ENCODE measurements at places on chromosomes 12 and 14.

- no peak for DNase-seq
These were observed 22.9 kb upstream of the MDM1 start for GRCh38 chr12:68354977-68355541.

DNA sequence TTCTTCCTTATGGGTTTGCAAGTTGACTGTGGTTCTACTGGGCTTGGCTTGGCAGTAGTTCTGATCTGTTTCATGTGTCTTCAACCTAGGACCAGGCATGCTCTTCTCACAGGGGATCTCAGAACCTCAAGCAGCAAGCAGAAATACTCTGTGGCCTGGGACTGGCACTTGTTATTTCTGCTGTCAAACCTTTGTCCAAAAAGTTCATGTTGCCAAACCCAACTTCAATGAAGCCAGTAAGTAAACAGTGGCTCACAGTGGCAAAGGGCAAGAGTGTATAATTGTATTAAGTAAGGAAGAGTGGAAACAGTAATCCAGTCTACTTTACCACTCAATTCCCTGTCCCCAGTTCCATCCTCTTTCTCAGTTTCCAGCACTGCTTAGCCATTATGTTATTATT lies 15.7 kb upstream of the HMGA2 start:
- no peak for DNase-seq

- DNase-seq = no peak
These were observed 129.2 kb downstream of the KCNA5 start for GRCh38 chr12:5172886-5173285.

DNA sequence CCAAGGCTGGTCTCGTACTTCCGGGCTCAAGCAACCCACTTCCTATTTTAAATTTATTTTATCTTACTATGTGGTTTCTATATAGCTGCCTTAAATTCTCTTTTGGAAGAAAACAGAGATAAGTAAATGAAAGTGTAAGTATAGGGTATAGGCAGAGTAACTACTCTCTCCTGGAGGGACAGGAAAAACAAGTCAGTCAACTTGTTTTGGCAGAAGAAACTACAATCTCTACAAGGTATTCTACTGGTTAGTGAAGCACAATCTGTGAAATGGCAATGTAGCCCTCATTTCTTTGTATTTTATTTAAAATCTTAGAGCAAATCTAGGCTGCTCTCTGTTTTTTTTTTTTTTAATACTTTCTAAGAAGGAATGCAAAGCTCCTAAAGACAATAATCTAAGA lies 55.4 kb downstream of the UBR7 start:
- no peak for DNase-seq

GRCh38 chr14:31244626-31245025 lies 37.0 kb upstream of the HECTD1 start:
- DNase-seq = no peak

DNA sequence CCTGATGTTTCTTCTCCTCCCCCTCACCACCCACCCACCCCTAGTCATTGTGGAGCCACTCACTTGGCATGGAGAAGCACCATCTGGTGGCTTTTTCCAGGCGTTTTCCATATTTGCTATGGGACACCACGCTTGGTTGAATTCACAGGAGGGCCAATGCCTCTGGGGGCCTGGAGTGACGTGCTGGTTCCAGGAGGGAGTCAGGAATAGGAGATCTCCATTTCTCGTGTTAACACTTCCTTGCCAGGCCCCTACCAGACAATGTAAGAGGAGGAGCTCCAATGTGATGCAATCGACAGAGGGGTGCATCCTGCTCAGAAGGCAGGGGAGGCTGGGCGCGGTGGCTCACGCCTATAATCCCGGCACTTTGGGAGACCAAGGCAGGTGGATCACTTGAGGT lies 21.6 kb upstream of the TESC start:
- no peak for DNase-seq

Measured in Kasumi-1 (cell line).